ENCODE measurements at places on chromosomes 12 and 14. TPM values are rescaled to one million over a fixed set of nuclear protein-coding genes. Genes with fewer than 3 reads are reported as not detected.
A peak's percentile ranks its signal among the peaks of the same experiment; 100 is the strongest.

- H3K36me3 ChIP-seq, result no peaks in the 10 kb centered on the region
- DNase-seq, result no peak
Measured at GRCh38 chr12:116074686-116075085, 202.8 kb downstream of the MED13L start.

- H3K27me3 ChIP-seq, result no peaks in the 10 kb centered on the region
- H3K36me3 ChIP-seq, result peaks cover 10% of the 10 kb centered on the region
- DNase-seq, result no peak
- no peak overlapping the region for H3K4me3 ChIP-seq
Measured at GRCh38 chr12:56321027-56321426, 5.2 kb upstream of the CNPY2 start.

GRCh38 chr12:96085475-96085874 lies 50.1 kb upstream of the LTA4H start:
- H3K27me3 ChIP-seq, result no peaks in the 10 kb centered on the region
- H3K27ac ChIP-seq, result no peak overlapping the region
- no peaks in the 10 kb centered on the region for H3K4me1 ChIP-seq
- DNase-seq, result no peak

GRCh38 chr12:78120866-78121560 lies 290.3 kb downstream of the NAV3 start:
- no peaks in the 10 kb centered on the region for H3K4me1 ChIP-seq
- H3K36me3 ChIP-seq, result no peaks in the 10 kb centered on the region
- H3K27ac ChIP-seq, result no peak overlapping the region
- H3K4me3 ChIP-seq, result no peak overlapping the region

GRCh38 chr14:62691647-62692489 lies 353.4 kb downstream of the KCNH5 start:
- no peaks in the 10 kb centered on the region for H3K36me3 ChIP-seq
- H3K4me1 ChIP-seq, result no peaks in the 10 kb centered on the region
- DNase-seq, result no peak
- H3K4me3 ChIP-seq, result no peak overlapping the region

DNA sequence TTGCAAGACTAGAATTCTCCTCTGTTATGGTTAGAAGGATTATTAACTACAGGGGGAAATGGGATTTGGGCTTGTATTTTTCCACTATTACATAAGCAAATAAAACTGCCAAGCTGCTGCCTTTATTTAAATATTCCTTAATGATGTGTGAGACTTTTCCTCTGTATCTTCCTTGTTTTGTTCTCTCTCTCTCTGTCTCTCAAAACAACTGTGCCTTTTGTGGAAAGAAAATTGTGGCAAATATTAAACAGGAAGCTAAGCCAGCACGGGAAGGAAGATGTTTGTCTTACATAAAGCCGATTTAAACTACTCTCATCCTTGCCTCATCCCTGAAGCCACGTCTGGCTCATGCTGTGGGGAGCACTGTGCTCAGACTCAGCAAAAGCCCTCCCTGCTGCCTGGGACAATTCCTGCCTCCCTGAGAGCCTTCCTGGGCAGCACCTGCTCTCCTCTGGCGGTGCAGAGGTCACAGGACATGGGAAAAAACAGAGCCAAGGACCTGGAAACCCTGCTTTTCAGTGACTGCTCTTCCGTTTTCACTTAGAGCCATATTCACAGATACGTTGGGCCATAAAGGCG lies 237.2 kb downstream of the SLC15A4 start:
- no peaks in the 10 kb centered on the region for H3K27me3 ChIP-seq
- no peak overlapping the region for H3K4me3 ChIP-seq
- DNase-seq, result no peak
- no peak overlapping the region for H3K27ac ChIP-seq
- no peaks in the 10 kb centered on the region for H3K4me1 ChIP-seq
- no peaks in the 10 kb centered on the region for H3K36me3 ChIP-seq

- H3K4me3 ChIP-seq, result no peak overlapping the region
- no peak overlapping the region for H3K27ac ChIP-seq
- DNase-seq, result no peak
- H3K4me1 ChIP-seq, result no peaks in the 10 kb centered on the region
Measured at GRCh38 chr14:39229222-39229543, 4.5 kb upstream of the MIA2 start.

DNA sequence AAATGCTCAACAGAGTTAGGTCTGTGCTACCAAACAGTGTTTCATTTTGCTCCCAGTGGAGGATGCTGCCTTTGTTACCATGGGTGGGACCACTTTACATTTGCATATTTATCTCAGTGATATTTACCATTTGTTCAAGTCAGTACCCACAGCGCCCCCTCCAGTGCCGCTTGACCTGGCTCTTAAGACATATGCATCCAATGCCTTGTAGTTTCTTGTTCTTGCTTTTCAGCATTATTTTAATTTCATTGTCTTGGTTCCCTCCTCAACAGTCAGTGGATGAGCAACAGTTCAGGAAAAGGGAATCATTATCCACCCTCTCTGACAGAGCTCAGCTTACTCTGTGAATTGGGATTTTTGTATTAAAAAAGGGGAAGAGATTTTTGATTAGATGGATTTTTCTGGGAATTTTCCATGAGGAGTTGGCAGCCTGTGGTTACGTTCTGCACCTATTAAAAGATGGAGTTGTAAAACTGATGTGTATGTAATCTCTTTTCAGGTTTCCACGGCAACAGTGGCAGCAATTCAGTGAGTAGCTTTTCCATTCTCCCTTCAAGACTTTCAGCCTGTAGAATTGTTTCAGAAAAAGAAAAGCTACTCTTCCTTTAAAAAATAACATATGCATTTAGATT lies 240.5 kb upstream of the DAAM1 start:
- no peaks in the 10 kb centered on the region for H3K27me3 ChIP-seq
- H3K36me3 ChIP-seq, result no peaks in the 10 kb centered on the region
- DNase-seq, result no peak
- H3K4me1 ChIP-seq, result no peaks in the 10 kb centered on the region
- no peak overlapping the region for H3K27ac ChIP-seq

GRCh38 chr12:73361864-73362230 lies 1089.7 kb downstream of the TRHDE start:
- DNase-seq, result no peak
- no peaks in the 10 kb centered on the region for H3K27me3 ChIP-seq
- no peak overlapping the region for H3K27ac ChIP-seq

GRCh38 chr12:123748661-123749060 lies 13.4 kb upstream of the DNAH10 start:
- H3K27me3 ChIP-seq, result no peaks in the 10 kb centered on the region
- no peaks in the 10 kb centered on the region for H3K4me1 ChIP-seq
- no peak overlapping the region for H3K4me3 ChIP-seq
- no peaks in the 10 kb centered on the region for H3K36me3 ChIP-seq
- no peak for DNase-seq

GRCh38 chr12:67442347-67442841 lies 173.2 kb downstream of the CAND1 start:
- DNase-seq, result peak; percentile 47
- H3K4me1 ChIP-seq, result no peaks in the 10 kb centered on the region
- H3K27ac ChIP-seq, result no peak overlapping the region
- H3K27me3 ChIP-seq, result no peaks in the 10 kb centered on the region
- no peak overlapping the region for H3K4me3 ChIP-seq

DNA sequence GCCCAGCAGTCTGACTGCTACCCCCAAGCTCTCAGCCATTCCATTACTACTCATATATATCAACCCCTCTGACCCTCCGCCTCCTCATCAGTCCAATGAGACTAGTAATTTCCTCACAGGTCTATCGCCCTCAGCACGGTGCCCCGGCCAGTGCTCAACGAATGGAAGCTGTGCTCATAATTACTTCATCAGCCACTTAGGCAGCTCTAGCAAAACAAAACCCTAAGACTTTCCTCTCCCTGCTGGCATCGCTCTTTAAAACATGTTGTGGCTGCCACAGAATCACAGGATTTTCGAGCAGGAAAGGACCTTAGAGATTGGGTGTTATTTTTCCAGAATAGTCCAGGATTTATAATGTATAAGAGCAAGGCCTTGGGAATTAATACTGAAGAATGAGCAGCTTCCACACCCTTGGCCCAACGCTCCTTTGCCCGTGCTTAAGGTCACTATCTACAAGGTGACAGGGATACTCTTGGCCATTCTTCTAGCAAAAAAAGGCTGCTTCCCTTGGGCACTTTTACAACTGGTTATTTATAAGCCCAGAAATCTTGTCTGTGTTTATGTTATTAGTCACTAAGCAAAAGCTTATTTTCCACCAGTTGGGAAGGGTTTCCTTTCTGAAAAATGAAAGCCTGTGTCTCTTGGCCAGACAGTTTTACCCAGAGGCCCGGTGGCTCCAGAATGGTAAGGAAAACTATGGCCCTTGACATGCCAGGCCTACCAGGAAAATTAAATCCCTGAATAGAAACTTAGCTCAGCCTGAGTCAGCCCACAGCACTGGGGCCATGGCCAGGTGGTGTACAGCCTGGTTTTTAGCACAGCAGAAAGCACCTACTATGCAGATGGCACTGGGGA lies 47.9 kb downstream of the NUAK1 start:
- H3K4me1 ChIP-seq, result peaks cover 13% of the 10 kb centered on the region
- H3K27ac ChIP-seq, result peak overlapping the region; percentile 79
- no peaks in the 10 kb centered on the region for H3K27me3 ChIP-seq

DNA sequence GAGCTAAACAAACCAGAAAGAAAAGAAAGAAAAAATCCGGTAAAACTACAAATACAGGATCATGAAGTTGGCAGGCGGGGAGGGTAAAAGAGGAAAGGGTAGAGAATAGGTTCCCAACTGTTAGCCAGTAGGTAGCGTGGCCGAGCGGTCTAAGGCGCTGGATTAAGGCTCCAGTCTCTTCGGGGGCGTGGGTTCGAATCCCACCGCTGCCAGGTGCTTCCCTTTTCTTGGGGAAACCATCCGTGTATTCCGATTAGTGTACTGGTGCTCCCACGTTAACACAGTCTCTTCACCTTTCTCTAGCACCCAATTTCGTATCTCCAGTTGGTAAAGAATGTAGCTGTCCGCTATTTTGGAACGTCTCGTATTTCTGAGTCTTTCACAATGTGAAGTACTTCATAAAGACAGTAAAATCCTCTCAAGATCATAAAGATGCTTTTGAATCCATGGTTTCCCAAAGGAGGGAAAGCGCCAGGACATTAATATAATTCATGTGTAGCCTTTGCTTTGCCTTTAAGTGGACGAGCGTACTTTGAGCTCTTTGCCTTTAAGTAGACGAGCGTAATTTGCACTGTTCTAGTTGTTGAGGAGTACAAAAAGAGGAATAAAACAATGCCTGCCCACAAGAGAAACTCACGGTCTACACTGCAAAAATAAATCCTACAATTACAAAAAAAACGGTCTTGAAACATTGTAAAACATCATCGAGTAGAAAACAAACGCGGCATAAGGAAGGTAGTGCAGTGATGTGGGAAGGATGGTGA lies 19.0 kb upstream of the RNASE12 start:
- peak; percentile 92 for DNase-seq
- no peaks in the 10 kb centered on the region for H3K36me3 ChIP-seq
- H3K27me3 ChIP-seq, result no peaks in the 10 kb centered on the region

DNA sequence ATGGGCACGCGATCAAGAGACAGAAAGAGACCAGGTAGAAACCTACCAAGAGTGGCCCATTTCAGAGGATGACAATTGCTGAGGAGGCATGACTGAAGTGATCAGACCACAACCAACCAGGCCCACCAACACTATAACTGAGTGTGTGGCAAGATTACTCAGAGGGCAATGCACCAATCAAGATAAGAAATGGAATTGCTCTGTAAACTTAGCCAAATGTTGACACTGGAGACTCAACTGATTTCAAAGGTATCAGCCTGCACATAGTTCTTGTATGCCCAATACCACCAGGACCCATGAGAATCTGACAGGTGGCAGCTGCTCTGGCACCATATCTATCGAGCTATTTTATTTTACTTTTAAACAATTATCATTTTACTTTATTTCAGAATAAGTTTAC lies 128.9 kb downstream of the FOXN3 start:
- DNase-seq, result no peak
- H3K27ac ChIP-seq, result no peak overlapping the region
- H3K4me1 ChIP-seq, result peaks cover 8% of the 10 kb centered on the region
- H3K36me3 ChIP-seq, result no peaks in the 10 kb centered on the region
- H3K27me3 ChIP-seq, result no peaks in the 10 kb centered on the region

The KIF26A gene
- 0.13 TPM for polyA plus RNA-seq

The ANO2 gene
- polyA plus RNA-seq, result not detected

The PZP gene
- not detected for polyA plus RNA-seq

The DLK1 gene
- 0.13 TPM for polyA plus RNA-seq

Data from aorta (tissue), 5 donors.